ENCODE measurements at places on chromosomes 4 and X.

- DNase-seq: no peak
Measured at GRCh38 chrX:26586570-26586969, 370.6 kb downstream of the MAGEB5 start.

- no peak for DNase-seq
Measured at GRCh38 chr4:16253127-16253960, 27.1 kb upstream of the TAPT1 start.

- no peak for DNase-seq
Measured at GRCh38 chrX:97743014-97743413, 859.3 kb downstream of the RPA4 start.

DNA sequence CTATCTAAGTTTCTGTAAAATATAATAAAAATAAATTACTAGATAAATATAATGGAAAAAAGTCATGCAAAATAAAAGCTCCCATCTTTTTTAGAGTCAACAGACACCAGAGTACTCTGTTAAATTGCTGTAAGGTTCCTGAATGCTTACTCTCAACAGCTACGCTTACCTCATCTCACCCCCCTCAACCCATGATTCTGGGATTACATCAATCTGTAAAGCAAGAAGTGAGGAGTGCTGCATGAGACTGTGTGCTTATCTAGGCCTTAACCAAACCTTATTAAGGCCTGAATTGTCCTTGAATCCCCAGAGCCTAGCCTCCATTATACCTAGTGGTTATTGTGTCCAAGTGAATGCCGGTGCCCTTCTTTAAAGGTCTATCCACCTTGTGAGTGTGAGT lies 735.8 kb downstream of the RPA4 start:
- no peak for DNase-seq

DNA sequence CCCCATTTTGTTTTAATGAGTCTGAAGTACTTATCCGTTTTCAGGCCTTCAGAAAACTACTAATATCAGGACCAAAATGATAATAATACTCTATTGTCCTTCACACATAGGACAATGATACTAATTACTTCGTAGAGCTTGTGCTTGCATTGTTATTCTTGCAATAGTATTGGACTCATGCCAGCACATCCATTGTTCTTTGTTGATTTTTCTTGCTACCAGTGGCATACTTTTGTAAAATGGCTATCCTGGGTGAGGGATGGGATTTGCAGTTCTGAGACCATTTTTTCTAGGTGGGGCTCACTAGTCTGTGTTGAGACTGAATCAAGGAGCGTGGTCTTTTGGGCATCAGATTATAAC lies 195.3 kb downstream of the MAML3 start:
- no peak for DNase-seq

DNA sequence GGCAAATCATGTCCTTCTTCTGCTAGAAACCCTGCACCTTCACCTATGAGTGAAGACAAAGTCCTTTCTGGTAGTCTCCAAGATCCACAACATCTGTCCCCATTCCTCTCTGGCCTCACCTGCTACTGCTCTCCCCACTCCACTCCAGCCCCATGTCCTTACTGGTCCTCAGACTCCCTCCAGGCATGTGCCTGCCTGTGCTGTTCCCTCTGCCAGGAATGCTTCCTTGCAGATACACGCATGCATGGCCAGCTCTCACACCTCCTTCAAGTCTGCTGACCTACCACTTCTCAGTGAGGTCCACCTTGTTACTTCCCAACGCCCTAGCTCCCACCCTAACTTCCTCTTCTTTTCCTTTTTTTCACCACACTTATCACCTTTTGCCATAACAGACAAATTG lies 18.1 kb downstream of the HMGB2 start:
- DNase-seq: no peak

GRCh38 chr4:124025000-124025399 lies 628.4 kb downstream of the SPRY1 start:
- DNase-seq: no peak

GRCh38 chrX:7953446-7953845 lies 26.2 kb upstream of the PNPLA4 start:
- DNase-seq: no peak

DNA sequence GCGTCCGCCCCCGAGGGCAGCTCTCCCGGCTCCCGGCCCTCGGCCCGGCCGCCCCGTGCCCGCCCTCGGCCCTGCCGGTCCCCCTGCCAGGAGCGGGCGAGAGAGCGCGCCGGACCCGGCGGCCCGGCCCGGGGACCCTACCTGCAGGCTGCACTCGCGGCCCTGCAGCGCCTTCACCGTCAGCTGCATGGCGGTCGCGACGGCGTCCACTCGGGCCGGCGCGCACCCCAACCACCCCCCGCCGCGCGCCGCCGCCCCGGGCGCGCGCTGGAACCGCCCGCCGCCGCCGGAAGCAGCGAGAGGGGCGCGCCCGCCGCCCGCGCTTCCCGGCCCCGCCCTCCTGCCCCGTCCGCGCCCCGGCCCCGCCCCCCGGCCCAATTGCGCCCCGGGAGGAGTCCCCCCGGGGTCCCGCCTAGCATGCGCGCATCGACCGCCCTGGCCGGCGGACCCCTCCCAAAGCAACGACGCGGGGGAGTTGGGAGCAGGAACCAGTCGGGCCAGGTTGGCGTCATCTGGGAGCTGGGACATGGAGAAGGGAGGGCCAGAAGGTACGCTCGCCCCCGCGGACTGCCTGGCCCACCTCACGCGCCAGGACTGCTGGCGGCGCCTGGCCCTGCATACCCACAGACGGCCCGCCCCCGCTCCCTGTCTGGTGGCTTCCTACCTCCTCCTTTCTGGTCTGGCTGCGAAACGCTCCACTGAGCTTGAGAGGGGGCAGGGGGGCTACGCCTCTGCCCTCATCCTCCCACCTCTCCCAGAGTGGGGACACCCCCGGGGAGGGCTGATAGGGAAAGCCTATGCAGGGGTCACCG lies at the start of gene UBL4A:
Gene UBL4A, minus strand, starts transcription at position 220 of the 812 bp plus-strand sequence. Its CDS starts 31 bp downstream, at position 189.
- DNase-seq: peak; percentile 31

DNA sequence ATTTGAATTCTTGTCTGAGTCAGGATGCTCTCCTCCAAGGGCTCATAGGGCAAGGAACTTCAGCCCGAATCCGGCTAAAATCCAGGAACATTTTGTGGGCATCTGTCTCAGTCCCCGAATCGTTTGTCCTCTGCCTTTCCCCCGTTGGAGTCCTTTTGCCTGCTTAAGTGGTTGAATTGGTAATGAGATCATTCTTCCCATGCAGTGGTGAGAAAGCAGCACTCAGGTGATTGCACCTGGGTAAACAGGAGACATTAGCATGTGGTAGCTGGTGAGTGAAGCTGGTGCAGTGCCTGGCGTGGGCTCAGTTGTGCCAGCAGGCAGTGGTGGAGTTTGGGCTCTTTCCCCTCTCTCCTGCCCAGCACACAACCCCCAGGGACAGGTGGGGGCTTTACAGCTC lies 61.9 kb upstream of the MTM1 start:
- no peak for DNase-seq

- no peak for DNase-seq
Measured at GRCh38 chrX:49037883-49038475, 5.2 kb downstream of the TFE3 start.

GRCh38 chrX:69117876-69118526 lies 47.3 kb downstream of the PJA1 start:
- DNase-seq: no peak

GRCh38 chrX:15915959-15916703 lies 61.5 kb upstream of the AP1S2 start:
- no peak for DNase-seq

- DNase-seq: no peak
Measured at GRCh38 chrX:84487365-84488353, 14.6 kb downstream of the HDX start.

GRCh38 chr4:183337833-183338232 lies 15.6 kb upstream of the CLDN24 start:
- no peak for DNase-seq

- no peak for DNase-seq
Measured at GRCh38 chr4:29075366-29075765, 1644.8 kb upstream of the PCDH7 start.

- DNase-seq: no peak
Measured at GRCh38 chr4:68869274-68869773, 53.5 kb downstream of the UGT2B10 start.

GRCh38 chr4:173014113-173014558 lies 154.5 kb upstream of the GALNT7 start:
- no peak for DNase-seq

DNA sequence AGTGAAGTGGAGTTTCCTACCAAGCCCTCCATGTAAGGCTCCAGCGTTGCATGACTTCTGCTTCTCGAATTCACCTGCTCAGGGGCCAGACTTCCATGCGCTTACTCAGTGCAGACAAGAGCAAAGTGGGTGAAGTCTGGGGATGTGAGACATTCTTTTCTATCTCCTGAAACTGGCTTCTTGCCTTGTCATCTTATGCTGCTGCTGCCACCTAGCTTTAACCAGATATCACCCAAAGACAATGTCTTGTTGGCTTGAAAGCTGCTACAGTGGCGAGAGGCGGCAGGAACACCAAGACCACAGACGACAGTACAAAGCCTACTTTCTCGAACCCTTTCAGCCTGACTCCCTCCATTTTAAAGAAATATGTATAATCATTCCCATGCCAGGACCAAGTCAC lies 103.6 kb upstream of the ADGRG2 start:
- no peak for DNase-seq

GRCh38 chrX:38305971-38306370 lies 21.3 kb downstream of the RPGR start:
- DNase-seq: no peak

DNA sequence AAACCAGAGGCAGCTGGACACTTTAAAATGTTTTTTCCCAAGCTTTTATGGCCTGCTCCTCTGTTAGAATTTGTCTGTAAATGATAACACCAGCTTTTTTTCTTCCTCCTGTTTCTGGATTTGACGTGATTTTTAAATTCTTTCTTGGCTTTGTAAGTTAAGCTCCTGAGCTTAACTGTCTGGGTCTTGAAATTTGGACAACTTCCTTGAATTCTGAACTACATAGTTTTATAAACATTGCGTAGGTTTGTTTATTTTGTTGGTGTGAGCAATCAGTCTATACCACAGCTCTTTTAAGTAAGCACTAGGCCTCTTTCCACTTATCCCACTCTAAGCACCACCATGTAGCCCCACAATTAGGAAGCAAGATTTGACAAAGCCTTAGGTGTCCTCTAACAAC lies 144.4 kb upstream of the GUCY1A1 start:
- DNase-seq: no peak

DNA sequence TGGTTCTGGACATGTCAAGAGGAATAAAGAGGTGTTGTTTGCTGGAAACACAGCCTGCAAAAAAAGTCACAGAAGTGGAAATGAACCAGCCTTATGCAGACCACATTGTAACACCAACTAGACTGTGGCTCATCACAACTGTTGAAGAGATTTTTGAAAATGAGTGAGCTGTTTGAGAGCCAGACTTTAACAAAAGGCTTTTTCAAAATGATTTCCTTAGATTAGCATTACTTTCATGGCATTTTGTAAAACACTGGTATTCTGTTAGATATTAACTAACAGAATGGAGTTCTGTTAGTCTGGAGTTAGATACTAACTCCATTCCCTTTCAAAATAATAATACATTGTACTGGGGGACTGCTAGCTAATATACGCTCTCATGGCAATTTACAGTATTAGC lies 60.6 kb upstream of the GABRA2 start:
- no peak for DNase-seq

DNA sequence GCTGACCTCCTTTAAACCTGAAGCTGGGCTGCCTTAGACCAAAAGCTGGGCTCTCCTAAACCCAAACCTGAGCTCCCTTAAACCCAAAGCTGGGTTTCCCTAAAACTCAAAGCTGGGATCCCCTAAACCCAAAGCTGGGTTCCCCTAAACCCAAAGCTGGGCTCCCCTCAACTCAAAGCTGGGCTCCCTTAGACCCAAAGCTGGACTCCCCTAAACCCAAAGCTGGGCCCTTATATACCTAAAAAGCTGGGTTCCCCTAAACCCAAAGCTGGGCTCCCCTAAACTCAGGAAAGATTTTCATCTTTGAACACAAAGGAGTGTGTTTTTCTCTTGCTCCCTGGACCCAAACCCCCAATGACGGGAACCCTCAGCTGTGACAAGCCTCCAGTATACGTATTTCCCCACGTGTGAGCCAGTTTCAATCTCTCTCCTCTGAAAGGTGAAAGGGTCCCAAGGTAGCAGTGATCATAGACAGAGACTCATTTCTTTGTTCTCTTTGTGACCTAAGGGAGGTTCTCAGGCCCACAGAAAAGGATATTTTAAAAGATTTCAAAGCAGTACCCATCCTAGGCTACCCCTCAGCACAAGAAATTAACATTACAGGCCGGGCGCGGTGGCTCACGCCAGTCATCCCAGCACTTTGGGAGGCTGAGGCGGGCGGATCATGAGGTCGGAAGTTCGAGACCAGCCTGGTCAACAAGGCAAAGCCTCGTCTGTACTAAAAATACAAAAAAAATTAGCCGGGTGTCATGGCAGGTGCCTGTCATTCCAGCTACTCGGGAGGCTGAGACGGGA lies 31.3 kb upstream of the ASMTL start:
- no peak for DNase-seq

DNA sequence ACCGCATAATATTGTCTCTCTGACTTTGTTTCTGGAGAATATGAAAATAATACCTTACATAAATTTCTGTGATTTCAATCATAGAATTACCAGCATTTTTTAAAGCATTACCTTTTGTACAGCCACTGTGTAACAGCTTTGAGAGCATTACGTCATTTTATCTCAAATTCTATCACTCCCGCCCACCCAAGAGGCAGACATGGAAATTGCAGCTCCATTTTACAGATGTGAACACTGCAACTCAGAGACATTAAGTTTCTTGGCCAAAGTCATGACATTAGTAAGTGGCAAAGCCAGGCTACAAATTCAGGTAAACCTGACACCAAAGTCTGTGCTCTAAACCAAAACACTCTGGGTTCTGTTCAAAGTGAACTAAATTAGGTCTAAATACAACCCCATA lies 33.6 kb upstream of the KDR start:
- DNase-seq: no peak

DNA sequence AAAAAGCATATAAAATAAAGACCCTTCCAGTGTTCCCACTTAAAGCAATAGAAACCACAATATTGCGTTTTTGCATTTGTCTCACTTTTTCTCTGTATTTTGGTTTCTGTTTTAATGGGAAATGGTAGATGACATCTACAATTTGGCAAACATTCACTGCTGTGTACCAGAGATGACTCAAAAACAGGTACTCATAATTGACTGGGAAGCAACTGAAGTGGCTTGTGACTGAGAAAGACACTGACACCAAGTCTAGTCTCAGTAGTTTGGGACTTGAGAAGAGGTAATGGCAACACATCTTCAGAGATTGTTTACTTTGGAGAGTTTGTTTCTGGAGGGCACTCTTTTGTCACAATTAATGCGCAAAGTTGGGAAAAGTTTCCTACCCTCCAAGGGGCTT lies 42.0 kb downstream of the AREG start:
- DNase-seq: no peak

DNA sequence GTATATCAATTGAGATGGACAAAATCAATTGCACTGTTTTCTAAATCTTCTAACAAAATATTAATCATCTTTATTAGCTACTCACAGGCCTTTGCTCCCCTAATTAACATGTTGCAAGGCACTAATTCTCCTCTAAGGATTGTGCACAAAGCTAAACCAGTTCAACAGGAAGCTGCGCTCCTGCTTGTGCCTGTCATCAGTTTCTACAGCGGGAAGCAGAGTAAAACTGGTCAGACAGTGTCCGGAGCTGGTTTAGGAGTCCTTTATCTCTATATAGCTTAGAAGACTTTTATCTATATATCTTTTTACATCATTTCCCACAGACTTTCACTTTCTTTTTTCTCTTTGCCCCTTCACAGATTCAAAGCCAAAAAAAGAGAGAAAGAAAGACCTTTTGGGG lies 79.1 kb downstream of the ELOVL6 start:
- DNase-seq: no peak

- DNase-seq: no peak
Measured at GRCh38 chr4:36313301-36313700, 31.9 kb downstream of the DTHD1 start.

Data from stimulated activated CD8-positive, alpha-beta memory T cell treated with anti-CD3 and anti-CD28 coated beads, Interleukin-15, amount 100 ng/mL, for 24 hours (primary cell).